ENCODE measurements at places on chromosomes 6 and 20.
A peak's percentile ranks its signal among the peaks of the same experiment; 100 is the strongest.

DNA sequence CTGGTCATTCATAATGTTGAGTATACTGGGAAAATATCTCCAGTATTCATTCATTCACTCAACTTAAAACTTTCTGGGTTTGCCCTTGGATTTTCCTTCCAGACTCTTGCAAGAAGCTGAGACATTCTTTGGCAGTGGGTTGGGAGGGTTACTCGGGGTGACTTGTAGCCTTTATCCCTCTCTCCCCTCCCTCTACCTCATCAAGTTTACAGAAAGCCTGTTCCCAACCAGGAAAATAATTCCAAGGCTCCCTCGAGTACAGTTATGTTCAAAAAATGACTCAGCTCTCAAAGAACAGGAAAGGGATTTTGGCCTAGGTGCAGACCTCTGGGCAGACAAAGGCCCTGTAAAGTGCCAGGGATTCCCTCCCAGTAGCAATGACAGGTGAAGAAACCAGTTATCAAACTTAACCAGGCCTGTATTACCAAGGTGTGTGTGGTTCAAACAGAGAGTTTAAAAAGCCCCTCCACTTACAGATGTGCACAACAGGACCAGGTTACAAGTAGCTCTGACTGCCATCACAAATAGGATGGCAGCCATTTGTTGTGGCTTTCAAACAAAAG lies 22.2 kb downstream of the FKBP1A start:
- DNase-seq = no peak

- no peak for DNase-seq
Observed at GRCh38 chr20:49540232-49540620, 27.7 kb downstream of the PTGIS start.

DNA sequence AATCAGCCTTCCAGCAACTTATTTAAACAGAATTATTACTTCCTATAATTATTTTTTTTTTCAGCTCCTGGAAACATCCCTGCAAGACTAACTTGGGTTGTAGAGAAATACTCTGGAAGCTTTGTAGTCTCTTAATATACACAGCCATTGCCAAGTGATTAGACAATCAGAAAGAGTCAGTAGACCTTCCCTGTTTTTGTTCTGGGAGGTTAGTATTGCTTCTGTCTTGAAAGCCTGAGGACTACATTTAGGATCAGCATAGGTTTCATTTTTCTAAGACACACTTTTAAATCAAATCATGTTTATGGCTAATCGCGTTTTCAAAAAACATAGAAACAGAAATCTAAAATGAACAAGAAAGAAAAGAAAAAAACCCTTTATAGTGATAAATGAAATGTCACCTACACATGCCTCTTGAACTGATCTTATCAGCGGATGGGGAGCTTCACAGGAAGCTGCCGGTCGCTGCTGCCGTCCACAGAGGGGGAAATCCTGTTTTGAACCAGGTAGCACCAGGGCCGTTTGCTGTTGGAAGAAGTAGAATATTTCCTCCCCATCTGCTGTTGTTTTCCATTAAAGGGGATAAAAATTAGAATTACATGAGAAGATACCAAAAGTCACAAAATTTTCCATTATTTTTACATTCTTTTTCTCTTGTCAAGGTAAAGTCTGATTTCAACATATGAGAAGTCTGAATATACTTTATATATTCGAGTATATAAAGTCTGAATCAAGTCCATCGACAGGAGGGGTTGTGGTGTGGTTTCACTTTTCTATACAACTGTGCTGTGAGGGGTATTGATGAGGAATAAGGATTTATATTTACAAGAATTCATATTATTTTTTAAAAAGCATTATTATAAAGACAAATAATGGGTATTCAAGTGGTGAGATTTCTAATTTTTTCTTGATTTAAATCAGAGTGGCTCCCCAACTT lies 94.6 kb downstream of the ARMC2 start:
- DNase-seq = no peak

- DNase-seq = no peak
Observed at GRCh38 chr6:10413850-10414738, 780 bp downstream of the TFAP2A start.

DNA sequence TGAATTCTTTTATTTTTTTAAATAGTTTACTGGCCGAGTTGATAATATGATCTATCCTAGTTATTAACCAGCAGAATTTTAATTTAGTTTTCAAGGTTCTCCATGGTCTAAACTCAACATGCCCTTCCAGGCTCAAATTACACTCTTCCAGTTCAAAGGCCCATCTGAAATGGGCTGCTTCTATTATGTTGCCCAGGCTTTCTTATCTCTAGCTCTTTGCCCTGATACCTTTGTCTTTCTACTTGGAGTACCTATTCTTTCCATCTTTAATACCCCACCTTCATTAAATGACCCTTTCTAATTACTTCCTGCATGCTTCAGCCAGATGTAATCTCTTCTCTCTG lies 541.2 kb upstream of the FLRT3 start:
- DNase-seq = no peak

GRCh38 chr6:138454981-138455706 lies 44.1 kb downstream of the NHSL1 start:
- no peak for DNase-seq

- DNase-seq = no peak
Observed at GRCh38 chr6:12717356-12717755, 789 bp downstream of the PHACTR1 start.

- DNase-seq = no peak
Observed at GRCh38 chr6:150250826-150251225, 108.0 kb downstream of the PPP1R14C start.

- no peak for DNase-seq
Observed at GRCh38 chr6:6614983-6615349, 26.4 kb downstream of the LY86 start.

DNA sequence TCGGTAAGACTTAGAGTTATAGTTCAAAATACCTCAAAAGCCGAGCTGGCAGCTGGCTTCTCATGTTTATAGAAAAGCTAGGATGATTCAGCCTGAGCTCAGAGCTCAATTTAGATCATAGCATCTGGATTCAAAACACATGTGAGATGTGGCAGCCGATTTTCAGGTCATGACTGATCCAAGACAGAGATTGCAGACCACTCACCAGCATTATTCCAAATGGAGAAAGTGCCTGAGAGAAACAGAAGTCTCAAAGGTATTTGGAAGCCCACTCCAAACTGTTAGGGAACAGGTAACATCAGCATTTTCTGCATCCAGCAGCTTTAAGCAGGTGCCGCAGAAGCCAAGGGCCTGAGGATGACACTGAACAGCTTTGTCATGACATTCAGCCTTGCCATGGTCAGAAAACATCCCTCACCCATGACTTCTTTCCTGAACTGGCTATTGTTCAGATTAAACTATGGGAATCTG lies 102.2 kb downstream of the BACH2 start:
- DNase-seq = no peak

DNA sequence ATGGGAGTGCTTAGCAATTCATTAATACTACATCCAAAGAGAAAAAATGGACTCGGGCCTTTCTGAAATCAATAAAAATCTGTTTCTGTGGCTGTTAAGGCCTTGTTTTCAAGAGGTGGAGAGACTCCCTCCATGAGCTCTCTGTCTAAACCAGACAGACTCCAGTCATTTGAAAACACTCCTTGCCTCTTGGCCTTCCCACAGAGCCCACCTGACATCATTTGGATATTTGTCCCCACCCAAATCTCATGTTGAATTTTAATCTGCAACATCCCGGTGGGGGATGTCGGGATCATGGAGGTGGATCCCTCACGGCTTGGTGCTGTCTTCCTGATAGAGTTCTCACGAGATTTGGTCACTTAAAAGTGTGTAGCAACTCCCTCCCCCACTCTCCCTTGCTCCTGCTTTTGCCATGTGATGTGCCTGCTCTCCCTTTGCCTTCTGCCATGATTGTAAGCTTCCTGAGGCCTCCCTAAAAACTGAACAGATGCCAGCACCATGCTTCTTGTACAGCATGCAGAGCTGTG lies 226.3 kb downstream of the TBXT start:
- DNase-seq = no peak

DNA sequence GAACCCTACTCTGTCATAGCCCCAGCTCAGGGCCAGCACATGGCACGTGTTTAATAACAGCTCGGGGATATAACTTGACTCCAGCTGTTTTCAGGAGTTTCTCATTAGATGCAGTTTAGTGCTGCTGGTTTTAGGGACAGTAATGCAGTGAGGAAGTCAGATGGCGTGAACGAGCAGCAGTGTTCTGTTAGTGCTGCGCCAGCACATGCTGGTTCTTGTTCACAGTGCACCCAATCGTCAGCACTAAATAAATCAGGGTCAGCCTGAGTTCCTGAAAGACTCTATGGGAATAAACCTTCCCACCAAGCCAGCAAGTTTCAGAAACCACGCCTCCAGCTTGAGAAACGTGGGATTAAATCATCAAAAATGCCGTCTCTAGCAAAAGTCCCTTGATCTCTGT lies 235.9 kb upstream of the SUPT3H start:
- DNase-seq = no peak

GRCh38 chr6:49423817-49424216 lies 39.2 kb downstream of the MMUT start:
- no peak for DNase-seq

DNA sequence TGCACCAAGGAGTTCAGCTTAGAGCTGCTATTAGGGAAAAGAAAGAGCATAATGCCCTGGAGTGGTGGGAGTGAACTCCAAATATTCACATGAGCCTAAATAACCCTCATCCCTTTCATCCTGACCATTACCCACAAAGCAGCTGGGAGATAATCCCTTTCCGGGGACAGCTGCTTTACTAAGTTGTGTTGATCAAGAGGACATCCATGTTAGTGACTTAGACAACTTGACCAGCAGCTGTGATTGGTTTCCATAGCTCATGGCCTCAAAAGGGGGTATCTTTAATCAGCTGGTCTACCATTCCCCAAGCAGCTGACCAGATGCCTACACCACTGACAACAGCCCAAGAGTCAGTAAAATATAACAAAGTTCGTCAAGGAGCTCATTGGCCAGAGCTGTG lies 75.8 kb upstream of the LY86 start:
- no peak for DNase-seq

- no peak for DNase-seq
Observed at GRCh38 chr20:61562897-61563504, 310.9 kb downstream of the CDH4 start.

- peak; percentile 5 for DNase-seq
Observed at GRCh38 chr6:80366714-80367113, 260.2 kb downstream of the BCKDHB start.

GRCh38 chr20:56778765-56779195 lies 149.7 kb downstream of the TFAP2C start:
- peak; percentile 74 for DNase-seq

GRCh38 chr20:37973059-37973910 lies 60.0 kb downstream of the TTI1 start:
- DNase-seq = no peak

DNA sequence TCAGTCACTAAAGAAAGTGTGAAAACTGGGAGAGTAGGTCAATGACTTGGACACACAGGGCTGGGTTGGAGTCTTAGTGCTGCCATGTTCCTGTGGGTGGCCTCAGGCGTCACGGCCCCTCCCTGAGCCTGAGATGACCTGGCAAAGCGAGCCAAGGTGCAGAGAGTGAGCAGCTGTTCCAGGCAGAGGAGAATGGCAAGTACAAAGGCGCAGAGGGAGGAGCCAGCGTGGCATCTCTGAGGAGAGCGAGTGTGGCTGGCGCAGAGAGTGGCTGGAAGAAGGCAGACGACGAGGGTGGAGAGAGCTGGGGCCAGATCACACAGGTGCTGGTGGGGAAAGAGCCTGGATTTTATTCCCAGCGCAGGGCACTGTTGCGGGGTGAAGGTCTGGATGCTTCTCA lies 20.6 kb upstream of the CHMP4B start:
- no peak for DNase-seq

- DNase-seq = no peak
Observed at GRCh38 chr6:16343593-16343992, 105.2 kb downstream of the GMPR start.

DNA sequence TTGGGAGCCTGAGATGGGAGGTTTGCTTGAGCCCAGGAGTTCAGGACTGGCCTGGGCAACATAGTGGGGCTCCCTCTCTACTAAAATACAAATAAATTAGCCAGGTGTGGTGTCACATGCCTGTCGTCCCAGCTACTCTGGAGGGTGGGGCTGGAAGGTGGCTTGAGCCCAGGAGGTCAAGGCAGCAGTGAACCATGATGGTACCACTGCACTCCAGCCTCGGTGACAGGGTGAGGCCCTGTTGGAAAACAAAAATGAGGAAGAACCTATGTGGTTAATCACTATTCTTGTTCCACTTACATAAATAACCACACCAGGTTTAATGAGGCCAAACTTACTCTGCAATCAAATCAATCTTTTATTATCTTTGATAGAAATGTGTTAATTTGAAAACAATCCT lies 5.4 kb downstream of the PPDPF start:
- no peak for DNase-seq

- DNase-seq = no peak
Observed at GRCh38 chr6:132218059-132218696, 183.1 kb downstream of the MOXD1 start.

- DNase-seq = no peak
Observed at GRCh38 chr6:24927277-24927955, 8.3 kb downstream of the RIPOR2 start.

DNA sequence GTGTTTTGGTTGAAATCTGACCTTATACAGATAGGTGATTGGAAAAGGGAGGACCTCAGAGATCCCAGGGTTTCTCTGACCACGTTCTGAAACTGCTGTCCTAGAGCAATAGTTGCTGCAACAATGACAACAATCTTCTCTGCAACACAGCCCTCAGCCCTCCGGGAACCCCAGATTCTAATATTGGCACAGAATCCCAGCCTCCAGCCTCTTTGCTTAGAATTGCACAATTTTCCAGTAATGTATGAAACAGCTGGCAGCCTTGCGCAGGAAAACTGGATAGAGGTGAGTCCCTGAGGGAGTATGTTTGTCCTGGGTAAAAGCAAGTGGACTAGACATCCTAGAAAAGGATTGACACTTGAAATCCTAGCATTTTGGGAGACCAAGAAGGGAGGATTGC lies 30.4 kb upstream of the PNRC1 start:
- no peak for DNase-seq

GRCh38 chr20:45347936-45348778 lies at the start of gene SDC4:
TSS of gene SDC4 (minus strand) at chr20:45348424. CDS start at chr20:45348384, 40 bp downstream.
- peak; percentile 81 for DNase-seq

DNA sequence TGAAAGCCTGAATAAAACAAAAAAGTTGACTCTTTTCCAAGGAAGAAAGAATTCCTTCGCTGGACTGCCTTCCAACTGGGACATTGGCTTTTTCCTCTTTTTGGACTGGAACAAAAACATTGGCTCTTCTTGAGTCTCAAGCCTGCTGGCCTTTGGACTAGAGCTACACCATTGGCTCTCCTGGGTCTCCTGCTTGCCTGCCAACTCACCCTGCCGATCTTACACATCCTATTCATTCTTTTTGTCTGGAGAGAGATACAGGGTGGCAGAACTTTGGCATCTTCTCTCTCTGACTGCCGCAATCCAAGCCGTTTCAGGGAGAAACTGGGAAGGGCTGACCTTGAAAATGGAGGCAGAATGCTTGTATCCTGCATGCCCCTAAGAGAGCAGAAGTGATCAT lies 20.2 kb downstream of the DDO start:
- no peak for DNase-seq

- DNase-seq = no peak
Observed at GRCh38 chr6:2033544-2033943, 211.9 kb downstream of the GMDS start.

DNA sequence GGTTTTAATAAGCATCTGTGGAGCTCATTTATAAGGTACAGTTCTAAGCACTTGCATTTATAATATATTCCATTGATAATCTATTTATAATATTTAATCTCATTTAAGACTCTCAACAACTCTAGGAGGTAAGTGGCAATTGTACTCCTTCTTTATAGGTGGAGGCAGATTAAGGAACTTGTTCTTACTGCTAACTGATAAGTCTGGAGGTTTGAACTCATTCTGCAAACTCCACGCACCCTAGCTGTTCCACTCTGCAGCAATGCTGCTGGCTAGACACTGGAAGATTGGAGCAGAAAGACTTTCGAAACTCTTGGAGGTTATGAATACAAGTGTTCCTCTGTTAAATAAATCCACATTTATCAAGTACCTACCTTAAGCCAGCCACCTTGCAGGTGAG lies 793 bp upstream of the HDAC2 start:
- no peak for DNase-seq

Measured in COLO829 (cell line).